CD4-positive, alpha-beta T cell treated with Interleukin-15 for 4 hours (primary cell): ENCODE measurements at places on chromosomes 5 and 9.

DNA sequence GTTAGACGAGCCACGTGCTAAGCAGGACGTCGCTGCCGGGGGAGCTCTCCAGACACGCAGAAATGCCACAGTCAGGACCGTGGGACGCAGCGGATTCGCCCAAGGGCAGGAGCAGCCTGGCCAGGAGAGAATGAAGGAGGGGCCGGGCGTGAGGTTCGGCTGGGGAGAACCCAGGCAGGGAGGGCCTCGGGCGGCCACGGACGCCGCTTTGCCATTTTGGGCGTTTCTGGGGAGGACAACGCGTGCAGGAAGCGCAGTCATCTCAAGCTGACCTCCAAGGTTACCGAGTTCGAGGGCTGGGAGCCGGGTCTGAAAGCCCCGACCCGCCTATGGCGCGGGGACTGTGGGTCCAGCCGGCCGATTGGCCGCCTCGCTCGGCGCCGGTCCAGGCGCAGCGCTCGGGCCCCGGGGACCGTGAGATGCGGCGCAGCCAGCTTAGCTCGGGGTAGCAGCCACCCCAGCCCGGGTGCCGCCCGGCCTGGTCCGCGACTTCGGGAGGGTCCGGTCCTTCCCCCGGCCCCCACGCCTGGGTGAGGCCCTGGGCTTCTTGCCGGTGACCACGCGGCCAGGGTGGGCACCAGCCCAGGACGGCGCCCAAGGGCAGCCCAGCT is 760 bp upstream of the MAN1B1 start:
- peak; percentile 12 for DNase-seq

DNA sequence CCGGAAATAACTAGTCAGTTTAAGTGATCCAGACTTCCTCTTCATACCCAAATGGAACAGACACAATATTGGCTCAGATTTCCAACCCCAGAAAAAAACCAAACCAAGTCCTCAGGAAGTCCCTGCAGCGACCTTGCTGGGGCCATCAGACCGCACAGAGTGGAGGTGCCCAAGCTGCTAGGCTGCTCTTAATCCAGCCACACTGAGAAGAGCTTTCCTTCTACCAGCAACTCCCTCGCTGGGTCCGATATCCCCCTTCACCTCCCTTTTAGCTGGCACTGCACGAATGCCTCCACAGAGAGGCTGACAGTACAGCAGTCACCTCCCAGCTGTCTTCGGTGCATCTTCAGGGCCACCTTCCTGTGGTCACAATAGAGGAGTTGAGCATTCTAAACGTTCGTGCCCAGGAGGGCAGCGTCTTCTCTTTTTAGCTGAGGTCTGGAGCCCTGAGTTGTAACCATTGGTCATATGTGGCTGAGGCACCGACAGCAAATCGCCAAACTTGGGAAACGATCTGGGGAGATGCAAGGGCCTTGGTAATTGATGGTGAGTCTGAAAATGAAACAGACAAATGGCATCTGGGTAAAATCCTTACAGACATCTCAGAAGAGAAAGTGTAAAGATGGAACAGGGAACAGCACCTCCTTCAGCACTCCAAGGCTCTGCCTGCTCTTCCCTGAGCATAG is 5.7 kb downstream of the NAIF1 start:
- no peak for DNase-seq

GRCh38 chr5:31247381-31247780 is 53.9 kb downstream of the CDH6 start:
- DNase-seq: no peak

- no peak for DNase-seq
Measured at GRCh38 chr9:124973807-124974206, 32.9 kb upstream of the GOLGA1 start.

- DNase-seq: no peak
Measured at GRCh38 chr9:137569609-137570203, 9.0 kb downstream of the DPH7 start.

GRCh38 chr9:78101247-78101646 is 69.6 kb upstream of the GNAQ start:
- DNase-seq: no peak

- DNase-seq: no peak
Measured at GRCh38 chr5:27875148-27875547, 836.8 kb upstream of the CDH9 start.
